ENCODE measurements at places on chromosomes 5 and 9.

DNA sequence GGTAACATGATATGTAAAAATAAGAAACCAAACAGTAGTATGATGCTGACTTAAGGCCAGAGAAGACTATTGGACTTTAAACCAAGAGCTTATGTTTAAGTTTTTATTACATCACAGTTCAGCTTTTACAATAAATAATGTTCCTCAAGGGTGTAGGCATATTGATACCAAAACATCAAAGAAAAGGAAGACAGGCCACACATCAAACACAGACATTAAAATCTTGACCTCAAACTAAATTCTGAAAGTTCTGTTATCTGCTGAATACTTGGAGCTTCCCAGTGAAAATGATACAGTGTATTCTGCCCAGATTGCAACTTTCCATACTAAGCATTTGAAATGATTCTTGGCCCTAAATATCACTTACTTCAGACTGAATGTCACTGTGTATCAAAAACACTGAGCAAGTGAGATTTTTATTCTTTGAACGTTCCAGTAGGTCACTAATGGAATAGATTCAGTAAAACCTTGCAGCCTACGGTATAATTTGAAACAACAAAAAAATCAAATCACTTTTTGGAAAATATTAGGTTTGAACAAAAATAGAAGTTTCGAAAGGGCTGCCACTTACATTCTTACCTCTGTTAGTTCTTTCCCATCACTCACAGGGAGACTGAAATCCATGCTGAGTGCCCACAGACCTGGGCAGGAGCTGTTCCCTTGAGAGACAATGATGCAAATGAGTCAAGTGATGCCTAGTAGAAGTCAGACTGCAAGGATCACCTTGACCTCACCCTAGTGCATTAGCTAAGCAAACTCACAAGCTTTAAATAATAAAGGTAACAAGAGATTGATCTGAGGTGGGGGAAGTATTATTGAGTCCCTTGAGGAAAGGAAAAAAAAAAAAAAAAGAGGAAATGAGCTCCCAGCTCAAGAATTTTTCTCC is 2.5 kb downstream of the LPAR1 start:
- no peak for DNase-seq

GRCh38 chr5:154714266-154714986 is 40.8 kb upstream of the LARP1 start:
- peak; percentile 7 for DNase-seq

- DNase-seq = no peak
Measured at GRCh38 chr5:31863991-31864411, 225.1 kb downstream of the PDZD2 start.

DNA sequence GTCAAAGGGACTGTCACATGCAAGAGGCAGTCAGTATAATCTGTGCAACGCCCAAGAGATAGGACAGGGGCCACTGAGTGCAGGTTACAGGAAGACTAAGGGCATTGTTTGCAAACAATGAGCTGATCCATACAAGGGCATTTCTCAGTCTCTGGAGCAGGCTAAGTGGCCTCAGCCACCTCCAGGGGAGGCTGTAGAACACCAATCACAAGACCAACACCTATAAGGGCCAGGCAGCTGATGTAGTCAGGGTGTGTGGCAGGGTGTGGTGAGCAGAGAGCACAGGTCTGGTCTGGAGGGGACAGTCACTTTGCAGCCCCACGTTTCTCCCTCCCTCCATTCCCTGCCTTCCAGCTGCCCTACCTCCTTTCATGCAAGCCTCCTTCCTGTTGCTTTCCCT is 83.2 kb upstream of the ADRA1B start:
- no peak for DNase-seq

DNA sequence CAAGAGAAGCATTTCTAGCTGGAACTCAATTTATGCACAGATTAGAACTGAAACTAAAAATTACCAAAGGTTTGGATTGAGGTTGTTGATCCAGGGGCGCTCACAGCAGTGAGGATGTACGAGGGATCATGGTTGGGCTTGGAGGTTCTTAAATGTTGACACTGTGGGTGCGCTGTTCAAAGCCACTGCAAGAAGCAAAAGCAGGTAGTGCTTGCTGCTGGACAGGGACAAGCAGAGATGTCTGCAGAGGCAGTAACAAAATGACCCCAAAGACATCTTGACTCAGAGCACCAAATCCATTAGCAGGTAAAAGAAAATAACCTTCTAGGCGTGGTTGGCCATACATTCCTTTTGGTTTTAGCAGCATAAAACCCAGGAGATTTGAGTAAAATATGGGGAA is 468.4 kb downstream of the ZSWIM6 start:
- no peak for DNase-seq

DNA sequence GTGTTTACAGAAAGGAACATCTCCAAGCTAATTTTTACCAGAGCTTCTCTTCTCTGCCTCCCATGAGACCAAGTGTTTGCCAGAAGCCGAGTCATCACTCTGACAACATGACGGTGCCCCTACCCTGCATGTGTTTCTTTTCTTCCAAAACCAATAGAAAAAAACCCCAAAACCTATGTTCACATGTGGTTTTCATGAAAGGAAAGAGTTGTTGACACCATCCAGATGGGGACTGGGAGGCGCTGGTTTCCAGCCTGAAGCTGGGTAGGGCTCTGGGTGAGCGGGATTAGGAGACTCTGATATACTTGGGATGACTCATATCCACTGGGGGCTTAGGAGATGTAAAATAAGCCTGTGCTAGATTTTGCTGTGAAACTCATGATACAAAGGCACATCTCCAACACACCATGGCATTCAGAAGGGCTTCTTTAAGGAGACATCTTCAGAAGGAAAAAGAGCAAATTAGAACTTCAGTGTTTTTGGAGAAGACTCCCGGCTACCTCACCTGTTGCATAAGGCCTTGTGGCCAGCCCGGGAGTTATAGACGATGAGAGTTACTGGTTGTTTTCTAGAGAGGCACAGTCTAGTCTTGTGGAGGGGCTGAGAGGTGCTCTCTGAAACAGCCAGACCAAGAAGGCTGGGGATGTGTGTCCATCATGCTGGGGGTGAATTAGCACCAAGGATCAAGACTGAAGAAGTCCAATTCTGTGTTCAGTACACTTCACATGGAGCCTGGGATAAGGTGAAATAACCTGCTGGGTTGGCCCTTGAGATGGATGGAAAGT is 108.9 kb upstream of the LHFPL2 start:
- DNase-seq = no peak
